Pulmonary artery endothelial cell (primary cell): ENCODE measurements at places on chromosomes 3 and 15. TPM values are rescaled to one million over a fixed set of nuclear protein-coding genes. Genes with fewer than 3 reads are reported as not detected.

GRCh38 chr3:196472286-196472685 is 31.3 kb downstream of the RNF168 start:
- no peak for DNase-seq

DNA sequence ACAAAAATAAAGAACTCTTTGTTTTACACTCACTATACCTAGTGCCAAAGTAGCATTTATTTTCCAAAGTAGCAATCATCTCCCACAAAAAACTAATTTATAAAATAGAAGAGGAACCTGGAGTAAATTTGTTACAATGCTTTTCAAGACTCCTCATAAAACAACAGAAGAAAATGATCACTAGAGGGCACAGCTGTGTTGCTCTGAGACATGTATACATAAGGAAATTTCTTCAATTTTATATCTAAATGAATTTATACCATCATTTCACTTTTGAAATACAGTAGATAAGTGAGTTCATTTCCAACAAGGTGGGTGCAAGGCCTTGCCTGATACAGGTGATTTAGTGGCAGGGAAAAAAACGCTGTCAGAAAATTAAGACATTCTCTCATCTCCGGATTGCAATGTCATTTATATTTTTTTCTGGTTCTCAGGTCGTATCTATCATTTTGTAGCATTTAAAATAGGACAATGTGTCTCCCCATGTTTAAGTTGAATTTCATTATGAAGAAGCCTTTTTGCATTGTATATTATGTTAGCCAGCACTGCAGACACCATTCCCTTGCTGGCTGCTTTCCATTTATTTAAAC is 25.3 kb upstream of the ARHGEF26 start:
- DNase-seq = no peak

DNA sequence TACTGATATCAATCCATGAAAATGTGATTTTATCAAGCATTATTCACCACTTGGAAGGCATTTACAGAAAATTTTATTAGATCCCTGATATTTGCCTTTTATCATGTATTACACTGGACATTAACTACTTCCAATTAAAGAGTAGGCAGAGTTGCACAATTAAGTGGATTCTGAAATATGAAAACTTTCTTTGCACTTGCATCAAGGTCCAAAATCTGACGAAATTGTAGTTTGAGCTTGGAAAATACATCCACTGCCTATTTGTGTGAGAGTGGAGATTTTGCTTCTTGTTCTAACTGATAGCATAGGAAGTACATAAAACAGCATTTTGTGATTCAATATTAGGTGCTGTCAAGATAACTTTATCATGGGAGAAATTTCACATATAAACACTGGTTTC is 49.6 kb upstream of the SLC12A8 start:
- no peak for DNase-seq

The PPP2R3A gene
- total RNA-seq = 7.5 TPM in 2 replicates

DNA sequence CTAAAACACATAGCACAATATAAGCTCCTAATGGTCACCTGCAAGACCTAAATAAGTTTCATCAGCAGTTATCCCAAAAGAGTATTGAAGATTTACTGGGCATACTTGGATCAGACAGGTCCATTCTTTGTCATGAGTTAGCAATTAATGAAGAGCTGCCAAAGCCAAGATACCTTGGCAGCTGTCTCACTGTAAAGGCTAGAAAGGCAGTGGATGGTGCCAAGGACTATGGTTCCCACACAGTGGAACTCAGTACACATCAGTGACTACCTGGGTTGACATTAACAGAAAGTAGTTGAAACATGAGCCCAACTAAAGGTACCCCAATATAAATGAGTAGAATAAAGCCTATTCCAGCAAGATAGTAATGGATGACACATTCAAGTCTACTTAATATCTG is 41.1 kb upstream of the TMCO5A start:
- no peak for DNase-seq

- no peak for DNase-seq
Observed at GRCh38 chr3:50687127-50687751, 12.5 kb downstream of the DOCK3 start.

- DNase-seq = no peak
Observed at GRCh38 chr3:114790752-114791151, 356.3 kb downstream of the ZBTB20 start.

GRCh38 chr3:24136624-24137310 is 191.7 kb downstream of the NR1D2 start:
- no peak for DNase-seq

The CP gene
- total RNA-seq = 0.13 and 0.99 TPM in 2 replicates

The CFAP100 gene
- not detected in 2 replicates for total RNA-seq

The FRMD4B gene
- 96.7 and 103 TPM in 2 replicates for total RNA-seq

DNA sequence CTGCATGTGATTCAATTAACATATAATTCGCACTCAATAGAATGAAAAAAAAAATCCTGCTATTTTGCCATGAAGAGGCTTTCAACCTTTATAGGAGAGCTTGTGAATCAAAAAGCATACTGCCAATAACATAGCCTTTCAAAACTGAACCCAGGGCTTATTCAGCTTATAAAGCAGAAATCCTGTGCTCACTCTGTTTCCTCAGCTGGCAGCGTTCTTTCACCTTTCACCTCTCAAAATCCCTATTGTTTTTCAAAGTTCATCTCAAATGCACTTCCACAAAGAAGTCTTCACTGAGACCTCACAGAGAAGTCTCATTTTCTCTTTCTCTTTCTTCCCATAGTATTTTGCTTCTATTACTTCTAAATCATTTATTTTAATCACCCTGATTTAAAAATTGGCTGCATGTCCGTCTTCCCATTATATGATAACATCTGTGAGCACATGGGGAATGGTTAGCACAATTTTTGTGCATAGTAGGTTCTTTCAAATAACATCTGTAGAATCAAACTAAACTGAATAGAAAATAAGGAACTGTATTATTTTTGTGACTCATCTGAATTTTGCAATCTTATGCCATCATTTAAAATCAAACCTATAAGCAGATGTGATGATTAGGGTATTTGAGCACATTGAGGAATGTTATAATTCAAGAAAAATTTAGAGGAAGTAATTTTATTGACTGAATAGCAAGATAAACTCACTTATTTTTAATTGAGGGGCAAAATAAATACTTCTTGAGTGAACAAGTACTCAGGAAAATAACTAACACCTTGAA is 373.4 kb downstream of the NLGN1 start:
- no peak for DNase-seq

DNA sequence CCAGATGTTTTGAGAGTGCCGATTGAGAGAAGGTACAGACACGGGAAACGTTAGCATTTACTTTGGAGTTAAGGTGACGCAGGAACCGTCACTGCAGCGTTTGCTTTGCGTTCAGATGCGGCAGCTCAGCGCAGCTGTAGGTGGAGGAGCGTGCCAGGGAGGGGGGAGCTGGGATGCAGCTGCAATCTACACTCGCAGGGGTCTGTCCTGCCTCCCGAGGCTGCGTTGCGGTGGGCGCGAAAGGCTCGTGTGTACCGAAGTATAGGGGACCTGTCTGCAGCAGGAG is 425 bp upstream of the FYTTD1 start:
- DNase-seq = no peak

The NR1I2 gene
- 0.11 TPM in 1 of 2 replicates, not detected in the other for total RNA-seq

The NIT2 gene
- total RNA-seq = 15.0 and 20.4 TPM in 2 replicates

DNA sequence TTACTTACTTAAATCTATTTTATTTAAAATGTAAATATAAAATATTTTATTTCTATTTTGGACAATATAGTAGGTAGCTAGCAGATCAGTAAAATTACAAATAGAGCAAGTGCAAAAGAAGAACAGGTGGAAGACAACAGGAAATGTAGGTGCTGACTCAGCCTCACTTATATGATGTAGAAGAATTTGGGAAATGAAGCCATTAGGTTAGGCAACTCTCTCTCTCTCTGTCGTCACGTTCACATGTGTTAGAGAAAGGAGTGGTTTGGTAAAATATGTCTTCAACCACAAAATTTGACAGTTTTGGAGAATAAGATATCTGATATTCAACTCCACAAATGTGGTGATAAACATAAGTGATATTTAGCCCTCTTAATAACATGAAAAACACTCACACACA is 532.5 kb upstream of the KCNMB2 start:
- no peak for DNase-seq

The FANCD2OS gene
- total RNA-seq = not detected in 2 replicates

- no peak for DNase-seq
Observed at GRCh38 chr3:49876567-49876966, 6.9 kb upstream of the CAMKV start.

- no peak for DNase-seq
Observed at GRCh38 chr15:75872403-75872990, 29.2 kb downstream of the UBE2Q2 start.

GRCh38 chr15:100224206-100225185 is 117.3 kb downstream of the ADAMTS17 start:
- DNase-seq = no peak

The ZNF774 gene
- total RNA-seq = 0.92 and 1.1 TPM in 2 replicates

GRCh38 chr15:50059203-50059772 is 59.7 kb downstream of the ATP8B4 start:
- no peak for DNase-seq

DNA sequence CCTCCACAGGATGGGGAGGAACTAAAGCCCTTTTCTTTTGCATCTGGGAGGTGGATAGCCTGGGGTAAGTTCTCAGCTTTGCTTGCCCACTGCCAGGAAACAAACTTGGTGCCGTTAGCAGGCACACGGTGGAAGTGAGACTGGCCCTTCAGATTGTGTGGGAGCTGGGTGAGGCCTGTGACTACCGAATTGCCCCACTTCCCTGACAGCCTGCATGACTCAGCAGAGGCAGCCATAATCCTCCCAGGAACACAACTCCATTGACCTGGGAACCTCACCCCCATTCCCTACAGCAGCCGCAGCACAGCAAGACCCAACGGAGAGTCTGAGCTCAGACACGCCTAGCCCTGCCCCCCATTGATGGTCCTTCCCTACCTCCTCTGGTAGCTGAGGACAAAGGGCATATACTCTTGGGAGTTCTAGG is 282.6 kb downstream of the KLF13 start:
- no peak for DNase-seq

- DNase-seq = no peak
Observed at GRCh38 chr3:149398296-149398695, 20.8 kb upstream of the TM4SF1 start.

DNA sequence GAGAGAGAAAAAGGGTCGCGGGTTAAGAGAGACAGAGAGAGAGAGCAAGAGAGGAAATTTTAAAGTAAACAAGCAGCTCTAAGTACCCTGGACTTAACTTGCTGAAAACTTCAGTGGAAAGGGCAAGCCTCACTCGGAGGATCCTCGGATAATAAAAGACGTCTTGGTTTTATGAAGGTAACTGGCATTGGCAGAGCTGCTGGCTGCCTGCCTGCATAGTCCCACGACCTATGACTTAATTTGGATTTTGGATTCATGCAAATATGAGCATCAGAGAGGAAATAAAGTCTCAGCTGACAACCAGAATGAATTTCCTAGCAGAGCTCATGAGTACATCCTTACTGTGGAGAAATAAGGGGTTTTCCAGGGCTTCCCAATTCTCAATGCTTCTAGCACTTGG is 95.1 kb upstream of the PDZRN3 start:
- DNase-seq = no peak

The TJP1 gene
- 60.7 and 66.9 TPM in 2 replicates for total RNA-seq

- DNase-seq = no peak
Observed at GRCh38 chr3:152299249-152299976, 30.7 kb downstream of the MBNL1 start.

The MYL3 gene
- not detected in 2 replicates for total RNA-seq

The UROC1 gene
- not detected in 2 replicates for total RNA-seq

- DNase-seq = no peak
Observed at GRCh38 chr3:189624130-189624529, 7.1 kb upstream of the TP63 start.
